ENCODE measurements at places on chromosomes 7 and 10.

DNA sequence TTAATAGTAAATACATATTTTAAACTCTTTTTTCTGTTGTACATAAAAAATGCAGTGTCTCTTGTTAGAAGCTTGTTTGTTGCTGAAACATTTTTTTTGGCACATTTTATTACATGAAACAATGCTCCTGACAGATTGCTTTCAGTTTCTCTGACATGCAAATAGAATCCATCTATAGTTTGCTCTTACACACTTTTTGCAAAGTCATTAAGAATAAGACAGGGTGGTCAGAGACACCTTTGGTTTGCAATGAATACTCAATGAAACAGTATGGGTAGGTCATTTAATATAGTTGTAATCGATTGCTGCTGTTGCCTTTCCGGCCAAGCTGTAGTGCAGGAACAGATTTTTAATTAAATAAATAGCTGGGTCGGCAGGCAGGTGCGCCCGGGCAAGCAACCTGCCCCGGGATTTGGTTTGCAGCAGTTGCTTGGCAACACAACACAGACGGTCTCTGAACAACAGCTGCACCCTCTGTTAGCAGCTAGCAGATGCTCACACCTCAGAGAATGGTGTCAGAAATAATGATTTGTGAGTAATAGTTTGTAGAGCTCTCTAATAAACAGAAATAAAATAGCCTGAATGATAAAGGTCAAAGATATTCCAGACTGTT, 115.7 kb upstream of the CACNA2D1 start:
- no peak for DNase-seq

GRCh38 chr10:69847458-69847857, 45.8 kb downstream of the COL13A1 start:
- DNase-seq, result no peak

GRCh38 chr10:32621969-32622368, 176.0 kb downstream of the CCDC7 start:
- no peak for DNase-seq

DNA sequence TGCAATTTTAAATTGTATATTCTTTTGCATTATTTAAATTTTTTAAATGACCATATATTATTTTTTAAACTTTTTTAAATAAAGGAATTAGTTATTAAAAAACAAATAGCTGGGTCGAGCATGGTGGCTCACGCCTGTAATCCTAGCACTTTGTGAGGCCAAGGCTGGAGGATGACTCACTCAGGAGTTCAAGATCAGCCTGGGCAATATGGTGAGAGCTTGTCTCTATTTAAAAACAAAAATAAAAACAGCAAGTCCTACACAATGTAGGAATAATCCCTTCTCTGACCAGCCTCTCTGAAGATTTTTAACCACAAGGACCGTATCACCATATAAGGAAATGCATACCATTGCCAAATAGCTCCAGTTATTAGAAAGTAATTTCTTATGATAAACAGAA, 19.6 kb downstream of the NOC3L start:
- no peak for DNase-seq

GRCh38 chr7:139043823-139044812, 8.3 kb upstream of the ZC3HAV1L start:
- DNase-seq, result peak; percentile 59

GRCh38 chr10:33162248-33162575, 172.3 kb downstream of the NRP1 start:
- DNase-seq, result no peak

DNA sequence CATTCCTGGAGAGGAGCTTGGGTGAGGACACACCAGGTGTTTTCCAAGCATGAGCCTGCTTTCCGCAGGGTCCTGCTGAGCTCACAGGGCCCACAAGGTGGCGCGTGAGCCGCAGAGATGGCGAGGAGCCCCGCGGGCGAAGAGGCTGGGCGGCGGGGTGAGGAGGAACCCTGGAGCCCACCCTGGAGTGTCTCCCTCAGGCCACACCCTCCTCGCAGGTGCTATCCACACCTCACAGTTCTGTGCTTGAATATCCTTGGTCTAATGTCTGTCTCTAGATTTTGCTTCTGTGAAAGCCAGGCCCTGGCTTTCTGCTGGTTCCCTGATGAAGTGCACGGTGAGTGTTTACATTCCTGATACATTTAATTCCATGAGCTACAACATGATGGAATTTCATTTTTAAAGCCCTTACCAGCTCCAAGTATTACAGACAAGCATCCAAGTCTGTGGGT, 433.6 kb downstream of the ACTR3B start:
- DNase-seq, result no peak

GRCh38 chr7:39042670-39043069, 65.0 kb downstream of the POU6F2 start:
- DNase-seq, result no peak

- DNase-seq, result no peak
These were observed 365.8 kb downstream of the BBS9 start for GRCh38 chr7:33495207-33495606.

DNA sequence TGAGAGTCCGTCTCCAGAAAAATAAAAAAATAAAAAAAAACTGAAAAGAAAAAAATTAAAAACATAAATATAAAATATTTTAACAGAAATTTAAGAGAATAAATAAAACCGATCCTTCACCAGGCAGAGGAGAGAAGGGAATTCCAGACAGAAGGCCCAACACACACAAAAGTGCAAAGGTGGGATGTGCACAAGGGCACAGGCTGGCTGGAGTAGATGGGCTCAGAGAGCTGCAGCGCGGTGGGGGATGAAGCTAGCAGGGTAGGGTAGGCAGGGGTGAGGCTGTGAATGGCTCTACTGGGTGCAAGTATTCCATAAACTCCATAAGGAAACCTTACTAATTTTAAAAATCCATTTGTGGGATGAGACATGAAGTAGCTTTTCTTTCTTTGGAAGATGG, 15.7 kb upstream of the ARPC1A start:
- DNase-seq, result no peak

DNA sequence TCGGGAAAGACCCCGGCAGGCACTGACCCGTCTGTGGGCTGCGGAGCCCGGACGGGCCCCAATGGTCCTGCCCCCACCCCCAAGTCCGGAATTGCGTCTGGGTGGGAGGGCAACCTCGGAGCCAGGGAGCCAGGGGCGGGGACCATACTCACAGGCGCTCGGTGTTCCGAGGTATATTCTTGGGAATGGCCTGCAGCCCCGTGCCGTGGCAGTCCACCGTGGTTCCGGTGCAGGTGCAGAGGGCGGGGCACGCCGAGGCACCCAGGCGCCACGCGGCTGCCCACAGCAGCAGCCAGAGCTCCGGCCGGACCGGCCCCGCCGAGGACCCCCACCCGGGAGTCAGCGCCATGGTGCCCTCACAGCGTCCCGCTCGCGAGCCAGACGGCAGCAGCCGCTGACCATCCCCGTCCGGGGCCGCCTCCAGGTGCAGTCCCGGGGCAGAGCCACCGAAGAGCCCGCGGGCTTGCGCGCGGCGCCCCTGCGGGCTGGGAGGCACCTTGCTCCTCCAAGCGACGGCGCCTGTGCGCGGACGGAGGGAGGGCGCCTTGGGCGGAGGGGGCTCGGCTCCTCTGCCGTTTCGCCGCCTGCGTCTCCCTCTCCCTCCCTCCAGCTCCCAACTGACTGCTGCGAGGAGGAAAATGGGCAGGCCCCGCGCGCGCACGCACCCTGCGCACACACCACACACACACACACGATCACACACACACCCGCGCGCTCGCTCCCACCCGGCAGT, at the start of gene SLIT1:
Gene SLIT1 (minus strand): TSS at position 634 of the 733 bp plus-strand sequence. CDS start 285 bp downstream, at position 349.
- DNase-seq, result no peak

- no peak for DNase-seq
These were observed 1083.4 kb upstream of the LRRN3 start for GRCh38 chr7:110007320-110008063.

GRCh38 chr10:110404413-110404812, 93.3 kb upstream of the DUSP5 start:
- DNase-seq, result no peak

DNA sequence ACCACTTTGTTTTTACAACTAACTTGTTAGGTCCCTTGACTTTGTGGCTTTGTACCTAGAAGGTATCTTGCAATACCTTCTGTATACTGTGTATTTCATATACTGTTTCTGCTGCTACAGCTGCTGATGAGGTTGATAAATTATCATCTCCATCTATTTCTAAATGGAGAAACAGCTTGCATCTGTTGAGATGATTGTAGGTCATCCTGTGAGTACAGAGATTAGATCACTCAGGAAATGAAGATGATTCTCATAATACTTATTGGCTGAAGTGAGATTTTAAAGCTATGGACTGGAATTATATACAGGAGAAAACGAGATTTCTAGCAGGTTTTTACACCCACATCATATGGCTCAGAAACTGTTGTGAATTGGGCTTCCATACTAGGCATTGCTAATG, 280.5 kb downstream of the KCND2 start:
- DNase-seq, result no peak

All from activated CD8-positive, alpha-beta memory T cell treated with anti-CD3 and anti-CD28 coated beads for 1 hour (primary cell).